HT-29 (cell line): ENCODE measurements at places on chromosomes 11 and 22. TPM values are rescaled to one million over a fixed set of nuclear protein-coding genes. Genes with fewer than 3 reads are reported as not detected.

DNA sequence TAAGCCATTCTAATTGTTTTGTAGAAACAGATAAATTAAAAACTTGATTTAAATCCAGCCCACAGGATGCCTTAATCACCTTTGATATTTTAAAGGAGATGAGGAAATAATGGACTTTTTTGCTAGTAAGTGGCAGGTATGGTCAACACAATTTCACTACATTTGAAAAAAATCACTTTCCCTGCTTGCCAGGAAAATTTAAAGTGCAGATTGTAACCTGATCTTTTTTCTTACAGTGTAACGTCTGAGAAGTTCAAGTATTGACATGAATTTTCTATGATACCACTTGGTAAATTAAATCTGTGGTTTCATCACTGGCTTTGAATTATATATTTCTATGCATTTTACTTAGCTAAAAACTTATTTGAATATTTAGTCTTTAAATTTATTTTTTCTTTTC is 65.3 kb downstream of the ARHGEF12 start:
- no peak for DNase-seq

The MPZL2 gene
- 24.3 and 30.4 TPM in 2 replicates for total RNA-seq

GRCh38 chr11:8056810-8057463 is 24.1 kb upstream of the TUB start:
- DNase-seq: no peak

- DNase-seq: no peak
Measured at GRCh38 chr11:73425108-73425507, 48.9 kb downstream of the RELT start.

DNA sequence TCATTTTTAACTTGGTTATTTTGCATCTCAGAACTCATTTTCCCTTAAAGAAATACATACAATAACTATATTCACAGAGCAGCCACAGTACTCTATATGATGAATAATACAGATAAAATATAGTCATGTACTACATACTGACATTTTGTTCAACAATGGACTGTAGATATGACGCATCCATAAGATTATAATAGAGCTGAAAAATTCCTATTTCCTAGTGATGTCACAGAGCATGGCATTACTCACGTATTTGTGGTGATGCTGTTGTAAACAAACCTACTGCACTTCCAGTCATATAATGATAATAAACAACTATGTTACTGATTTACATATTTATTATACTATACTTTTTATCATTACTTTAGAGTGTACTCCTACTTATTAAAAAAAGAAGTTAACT is 38.7 kb downstream of the NARS2 start:
- no peak for DNase-seq

DNA sequence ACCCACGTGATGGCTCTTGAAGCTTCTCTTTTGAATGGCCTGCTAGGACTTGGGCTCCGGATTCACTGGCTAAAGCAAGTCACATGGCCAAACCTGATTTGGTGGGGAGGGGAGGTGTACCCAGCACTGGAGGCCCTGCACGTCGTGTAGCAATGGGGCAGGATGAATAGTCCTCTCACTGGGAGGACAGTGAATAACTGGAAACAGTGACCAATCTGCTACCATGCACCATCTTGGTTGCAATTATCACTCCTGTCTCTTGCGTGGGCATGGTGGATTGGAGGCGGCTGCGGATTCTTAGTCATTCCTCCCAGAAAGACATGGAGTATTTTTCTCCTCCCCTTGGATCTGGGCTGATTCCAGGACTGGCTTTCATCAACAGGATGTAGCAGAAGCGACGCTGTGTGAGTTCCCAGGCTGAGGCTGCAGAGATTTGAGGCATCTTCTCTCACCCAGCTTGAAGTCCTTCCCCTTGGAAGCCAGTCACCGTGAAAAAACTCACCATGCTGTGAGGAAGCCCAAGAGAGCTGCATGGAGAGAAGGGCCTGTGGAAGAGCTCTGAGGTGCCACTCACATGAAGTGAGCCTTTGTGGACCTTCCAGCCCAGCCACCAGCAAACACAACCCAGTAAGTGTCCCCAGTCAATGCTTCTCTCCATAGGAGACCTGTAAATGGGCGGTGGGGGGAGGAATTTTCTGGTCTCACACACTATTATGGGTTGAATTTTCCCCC is 70.4 kb downstream of the IGLL1 start:
- DNase-seq: no peak
